ENCODE measurements at places on chromosomes 12 and 14. TPM values are rescaled to one million over a fixed set of nuclear protein-coding genes. Genes with fewer than 3 reads are reported as not detected.

ETV6 gene
- 42.0 TPM for total RNA-seq

KIF26A gene
- total RNA-seq = 3.2 TPM

NTS gene
- not detected for total RNA-seq

INHBC gene
- total RNA-seq = not detected

CISTR gene
- total RNA-seq = not detected

RGS6 gene
- 7.6 TPM for total RNA-seq

PZP gene
- total RNA-seq = 0.61 TPM

- no peak for DNase-seq
Measured at GRCh38 chr14:24065408-24065807, 6.0 kb upstream of the CPNE6 start.

DNA sequence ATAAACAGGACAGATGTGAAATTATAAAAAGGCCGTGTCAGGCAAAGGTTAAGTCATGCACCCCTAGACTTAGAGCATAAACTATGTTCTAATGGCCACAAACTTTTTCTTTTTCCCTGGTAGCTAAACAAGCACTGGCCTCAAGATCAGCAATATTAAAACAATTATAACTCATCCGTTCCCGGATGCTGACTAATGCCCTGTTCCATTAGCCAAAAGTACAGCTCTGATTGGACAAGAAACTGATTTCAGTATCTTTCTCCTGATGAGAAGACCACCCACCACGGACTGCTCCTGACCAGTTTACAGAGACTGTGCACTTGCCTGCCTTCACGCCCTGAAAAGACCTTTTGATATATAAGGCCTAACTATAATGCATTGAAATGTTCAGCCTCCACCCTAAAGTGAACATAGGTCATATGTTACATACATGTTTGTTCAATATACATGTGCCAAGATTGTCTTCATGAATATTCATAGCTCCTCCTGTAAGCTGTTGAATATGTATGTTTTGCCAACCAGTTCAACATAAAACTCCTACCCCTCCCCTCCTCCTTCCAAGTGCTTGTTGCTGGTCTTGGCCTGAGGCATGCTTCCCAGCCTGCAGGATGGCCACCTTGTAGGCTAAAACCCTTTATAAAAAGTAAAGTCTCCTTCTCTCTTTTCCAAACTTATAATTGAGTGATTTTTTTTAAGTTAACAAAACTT is 162.0 kb downstream of the IPO8 start:
- DNase-seq = no peak

- no peak for DNase-seq
Measured at GRCh38 chr12:27178723-27179399, 65.2 kb upstream of the STK38L start.

DNA sequence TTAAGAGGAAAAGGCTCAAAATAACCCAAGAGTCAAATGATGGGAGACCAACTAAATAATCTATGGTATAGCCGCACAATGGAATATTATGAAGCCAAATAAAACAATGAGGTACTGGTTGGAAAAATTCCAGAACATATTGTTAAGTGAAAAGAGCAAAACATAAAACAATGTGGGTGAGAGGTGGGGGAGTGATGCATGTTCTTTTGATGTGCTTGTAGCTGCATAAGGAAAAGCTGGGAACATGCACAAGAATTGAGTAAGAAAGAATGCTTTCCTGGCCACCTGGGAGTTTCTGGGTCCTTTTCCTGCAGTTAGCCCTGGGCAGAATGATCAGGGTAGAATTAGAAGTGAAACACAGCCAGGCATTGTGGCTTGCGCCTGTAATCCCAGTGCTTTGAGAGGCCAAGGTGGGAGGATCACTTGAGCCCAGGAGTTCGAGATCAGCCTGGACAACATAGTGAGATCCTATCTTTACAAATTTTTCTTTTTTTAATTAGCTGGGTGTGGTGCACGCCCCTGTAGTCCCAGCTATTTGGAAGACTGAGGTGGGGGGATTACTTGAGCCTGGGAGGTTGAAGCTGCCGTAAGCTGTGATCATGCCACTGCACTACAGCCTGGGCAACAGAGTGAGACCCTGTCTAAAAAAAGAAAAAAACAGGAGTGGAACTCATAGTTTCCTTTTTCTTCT is 7.9 kb downstream of the ABCB9 start:
- DNase-seq = no peak

- DNase-seq = no peak
Measured at GRCh38 chr14:38253676-38254075, 2.2 kb downstream of the CLEC14A start.

GRCh38 chr14:67926821-67927220 is 107.2 kb downstream of the RAD51B start:
- no peak for DNase-seq

DNA sequence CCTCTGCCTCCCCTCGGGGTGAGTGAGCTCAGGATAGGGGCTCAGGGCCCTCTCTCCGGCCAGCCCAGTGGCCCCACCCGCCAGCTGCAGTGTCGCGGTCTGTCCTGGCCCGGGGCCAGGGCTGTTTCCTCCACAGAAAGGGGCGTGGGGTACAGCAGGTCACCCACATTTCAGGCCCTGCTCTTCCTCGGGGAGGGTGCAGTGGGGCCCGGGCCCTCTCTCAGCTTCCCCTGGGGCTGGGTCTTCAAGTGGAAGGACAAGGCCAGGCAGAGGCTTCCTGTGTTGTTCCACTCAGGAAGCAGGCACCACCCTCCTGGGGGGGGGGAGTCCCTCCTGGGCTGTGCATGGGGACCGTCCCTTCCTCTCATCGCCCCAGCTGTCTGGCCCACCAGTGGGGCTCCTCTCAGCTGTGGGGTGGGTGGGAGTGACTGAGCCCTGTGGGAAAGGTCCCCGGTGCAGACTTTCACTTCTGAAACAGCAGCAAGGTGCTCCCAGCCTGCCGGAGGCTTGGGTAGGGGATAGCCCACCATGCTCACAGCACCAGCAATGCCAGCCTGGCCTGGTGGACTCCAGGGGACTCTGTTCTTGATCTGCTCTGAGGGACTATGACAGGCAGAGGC is 3.7 kb downstream of the GPR132 start:
- no peak for DNase-seq

GRCh38 chr12:93616584-93617101 is 44.2 kb downstream of the SOCS2 start:
- no peak for DNase-seq

- no peak for DNase-seq
Measured at GRCh38 chr12:122022393-122023338, 982 bp downstream of the BCL7A start.

GRCh38 chr14:79706382-79706781 is 504.9 kb downstream of the DIO2 start:
- DNase-seq = no peak

- no peak for DNase-seq
Measured at GRCh38 chr12:118334939-118335567, 37.7 kb downstream of the TAOK3 start.

- DNase-seq = no peak
Measured at GRCh38 chr12:42669553-42669952, 80.0 kb upstream of the PRICKLE1 start.

GRCh38 chr14:53450871-53451270 is 297.7 kb upstream of the DDHD1 start:
- DNase-seq = no peak

GRCh38 chr14:99884834-99885648 is 91.8 kb downstream of the EML1 start:
- DNase-seq = no peak

DNA sequence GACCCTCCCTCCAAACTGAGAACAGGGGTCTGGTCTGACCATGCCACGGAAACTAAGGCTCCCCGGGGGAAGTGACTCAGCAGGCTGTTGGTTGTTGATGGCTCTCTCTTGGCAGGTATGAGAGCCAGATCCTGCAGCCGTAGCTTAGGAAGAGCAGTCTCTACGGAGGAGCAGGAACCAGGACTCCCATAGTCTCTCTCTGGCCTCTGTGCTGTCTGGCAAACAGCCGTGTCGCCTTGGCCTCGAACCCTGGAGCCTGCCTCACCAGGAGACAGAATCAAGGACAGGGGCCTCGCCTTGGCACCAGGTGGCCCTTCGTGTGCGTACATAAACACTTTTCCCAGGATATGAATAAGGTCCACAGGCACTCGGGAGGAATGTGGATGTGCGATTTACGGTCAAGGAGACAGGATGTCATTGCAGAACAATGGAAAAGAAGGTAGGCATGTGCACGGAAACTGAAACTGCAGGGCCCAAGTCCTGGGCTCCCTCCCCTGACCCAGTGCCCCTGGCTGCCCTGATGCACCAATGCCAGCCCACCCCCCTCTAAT is 7.9 kb downstream of the VWF start:
- DNase-seq = peak; percentile 86

GRCh38 chr12:8696442-8697090 is 1.2 kb upstream of the RIMKLB start:
- no peak for DNase-seq

DNA sequence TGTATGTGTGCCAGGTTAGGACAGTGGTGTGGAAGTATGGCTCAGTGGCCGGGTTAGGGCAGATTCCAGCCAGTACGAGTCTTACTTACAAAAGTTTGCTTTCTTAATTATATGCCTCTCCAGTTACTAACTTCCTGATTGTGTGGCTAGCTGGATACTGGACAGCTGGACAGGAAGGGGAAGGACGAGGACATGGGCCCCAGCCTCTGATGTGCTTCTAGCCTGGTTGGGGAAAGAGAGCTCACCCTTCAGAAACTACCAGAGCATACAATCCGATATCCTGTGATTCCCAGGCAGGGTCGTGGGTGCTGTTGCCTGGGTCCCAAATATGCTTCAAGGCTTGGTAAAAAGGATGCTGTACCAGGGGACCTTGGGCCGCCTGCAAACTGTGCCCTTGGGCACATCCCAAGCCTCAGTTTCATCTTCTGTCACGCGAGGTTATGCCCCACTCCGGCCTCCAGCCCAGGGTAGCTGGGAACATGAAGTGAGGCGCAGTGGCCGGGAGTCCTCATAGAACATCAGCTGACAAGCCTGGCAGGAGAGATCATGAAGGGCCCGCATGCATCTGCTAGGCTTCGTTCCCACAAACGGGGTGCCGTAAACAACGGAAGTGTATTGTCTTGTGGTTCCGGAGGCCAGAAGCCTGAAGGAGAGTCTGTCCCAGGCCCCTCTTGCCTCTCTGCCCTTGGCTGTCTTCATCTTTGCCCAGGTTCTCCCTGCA is 23.2 kb upstream of the RIN3 start:
- no peak for DNase-seq

GRCh38 chr14:65501328-65501727 is 88.8 kb downstream of the FUT8 start:
- DNase-seq = no peak

GRCh38 chr14:37143475-37143874 is 28.9 kb downstream of the SLC25A21 start:
- DNase-seq = no peak
